ENCODE measurements at places on chromosomes 5 and 9. TPM values are rescaled to one million over a fixed set of nuclear protein-coding genes. Genes with fewer than 3 reads are reported as not detected.

RELL2 gene
- total RNA-seq, result 5.2 TPM

ANKRD18A gene
- 0.29 TPM for total RNA-seq

OR1L1 gene
- not detected for total RNA-seq

SH3RF2 gene
- total RNA-seq, result 0.33 TPM

SMIM33 gene
- not detected for total RNA-seq

LCN9 gene
- 2.0 TPM for total RNA-seq

PCDHA13 gene
- 1.1 TPM for total RNA-seq

GRCh38 chr9:92945796-92946195, 1.5 kb upstream of the FGD3 start:
- DNase-seq, result no peak

DNA sequence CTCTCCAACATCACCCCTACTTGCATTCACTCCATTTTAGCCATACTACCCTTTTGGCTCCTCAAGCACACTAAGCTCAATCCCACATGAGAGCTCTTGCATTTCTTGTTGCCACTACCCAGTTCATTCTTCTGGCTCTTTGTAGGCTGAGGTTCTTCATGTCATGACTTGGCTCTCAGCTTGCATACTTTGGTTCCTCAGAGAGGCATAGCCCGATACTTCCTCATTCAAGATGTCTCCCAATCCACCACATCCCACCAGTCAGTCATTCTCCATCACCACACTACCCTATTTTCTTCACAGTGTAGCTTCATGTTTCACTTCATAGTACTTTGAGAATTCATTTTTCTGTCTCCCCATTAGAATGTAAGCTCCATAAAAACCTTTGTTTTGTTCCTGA, 116.7 kb downstream of the NR6A1 start:
- no peak for DNase-seq

DNA sequence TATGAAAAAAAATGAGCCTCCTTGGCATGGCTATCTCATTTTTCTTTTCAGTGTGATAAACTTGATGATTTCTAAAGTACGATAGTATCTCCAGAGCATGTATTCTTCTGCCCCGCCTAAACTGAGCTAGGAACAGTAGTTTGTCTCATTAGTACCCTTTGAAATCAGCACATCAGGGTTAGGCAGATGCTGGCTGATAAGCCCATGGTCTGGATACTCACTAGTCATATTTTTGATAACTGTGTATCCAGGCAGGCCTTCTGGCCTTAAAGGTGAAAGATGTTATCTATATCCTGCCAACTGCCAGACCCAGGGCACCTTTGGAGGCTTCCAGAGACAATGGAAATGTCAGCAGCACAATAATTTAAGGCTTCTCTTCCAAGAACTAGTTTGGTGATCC, 103.8 kb downstream of the GIN1 start:
- no peak for DNase-seq

- no peak for DNase-seq
These were observed 216.1 kb downstream of the FSTL4 start for GRCh38 chr5:133396187-133396741.

GRCh38 chr9:5489630-5490490, 20.5 kb upstream of the PDCD1LG2 start:
- no peak for DNase-seq

GRCh38 chr5:172876578-172876977, 42.5 kb downstream of the ERGIC1 start:
- no peak for DNase-seq

DNA sequence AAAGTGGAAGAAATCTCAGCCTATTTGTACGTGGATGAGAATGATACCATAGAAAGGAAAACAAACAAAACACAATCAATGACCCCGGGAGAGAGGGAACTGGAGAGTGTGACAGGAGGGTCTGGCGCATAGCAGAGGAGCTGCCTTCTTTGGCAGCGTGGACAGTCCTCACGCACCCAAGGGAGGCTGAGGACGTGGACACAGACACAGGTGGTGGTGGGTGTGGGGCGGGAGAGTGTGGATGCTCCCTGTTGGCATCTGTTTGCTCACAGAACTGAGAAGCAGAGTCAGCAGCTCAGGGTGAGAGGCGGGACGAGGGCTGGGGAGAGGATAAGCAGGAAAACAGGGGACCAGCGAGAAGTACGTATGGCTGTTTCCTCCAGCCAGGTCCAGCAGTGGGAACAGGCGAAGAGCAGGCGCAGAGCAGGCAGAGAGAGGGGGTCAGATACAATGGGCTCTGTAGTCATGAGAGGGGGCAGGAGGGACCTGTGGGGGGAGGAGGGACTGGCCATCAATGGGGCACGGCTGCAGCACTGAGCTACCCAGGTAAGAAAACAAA, 10.0 kb downstream of the CMBL start:
- no peak for DNase-seq

- DNase-seq, result no peak
These were observed 59.7 kb downstream of the TENT4A start for GRCh38 chr5:6772886-6773285.

- no peak for DNase-seq
These were observed 127.7 kb upstream of the BASP1 start for GRCh38 chr5:17089690-17090089.

GRCh38 chr5:155408465-155408864, 394.9 kb downstream of the KIF4B start:
- DNase-seq, result no peak

- DNase-seq, result no peak
These were observed 1.9 kb upstream of the RIC1 start for GRCh38 chr9:5626727-5627634.

GRCh38 chr9:92780206-92780605, 15.6 kb upstream of the BICD2 start:
- DNase-seq, result no peak

- DNase-seq, result peak; percentile 88
These were observed 49.4 kb upstream of the COL5A1 start for GRCh38 chr9:134592018-134592818.

- DNase-seq, result no peak
These were observed 15.5 kb downstream of the C5orf15 start for GRCh38 chr5:133952729-133953567.
